ENCODE measurements at places on chromosomes 5 and 9.

GRCh38 chr5:40552981-40553380, 126.7 kb upstream of the PTGER4 start:
- DNase-seq: no peak

DNA sequence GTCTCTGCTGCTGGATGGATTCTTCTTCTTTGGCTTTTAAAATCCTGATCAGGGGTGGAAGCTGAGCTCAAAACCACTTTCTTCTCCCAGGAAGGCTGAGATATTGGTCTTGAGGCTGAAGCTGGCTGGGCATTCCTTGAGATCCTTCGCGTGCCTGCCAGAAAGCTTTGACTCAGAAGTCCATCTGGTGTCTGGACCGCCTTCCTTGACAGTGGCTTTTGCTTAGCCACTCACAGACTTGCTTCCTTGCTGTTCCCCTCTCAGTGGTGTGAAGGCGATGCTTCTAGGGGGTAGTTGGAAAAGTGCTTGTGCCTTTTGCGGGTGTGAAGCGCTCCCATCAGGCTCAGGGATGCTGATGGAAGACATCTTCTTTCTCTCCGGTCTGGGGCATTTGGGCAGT, 45.9 kb downstream of the RGS3 start:
- DNase-seq: no peak

GRCh38 chr5:68644971-68645370, 429.4 kb downstream of the PIK3R1 start:
- no peak for DNase-seq

DNA sequence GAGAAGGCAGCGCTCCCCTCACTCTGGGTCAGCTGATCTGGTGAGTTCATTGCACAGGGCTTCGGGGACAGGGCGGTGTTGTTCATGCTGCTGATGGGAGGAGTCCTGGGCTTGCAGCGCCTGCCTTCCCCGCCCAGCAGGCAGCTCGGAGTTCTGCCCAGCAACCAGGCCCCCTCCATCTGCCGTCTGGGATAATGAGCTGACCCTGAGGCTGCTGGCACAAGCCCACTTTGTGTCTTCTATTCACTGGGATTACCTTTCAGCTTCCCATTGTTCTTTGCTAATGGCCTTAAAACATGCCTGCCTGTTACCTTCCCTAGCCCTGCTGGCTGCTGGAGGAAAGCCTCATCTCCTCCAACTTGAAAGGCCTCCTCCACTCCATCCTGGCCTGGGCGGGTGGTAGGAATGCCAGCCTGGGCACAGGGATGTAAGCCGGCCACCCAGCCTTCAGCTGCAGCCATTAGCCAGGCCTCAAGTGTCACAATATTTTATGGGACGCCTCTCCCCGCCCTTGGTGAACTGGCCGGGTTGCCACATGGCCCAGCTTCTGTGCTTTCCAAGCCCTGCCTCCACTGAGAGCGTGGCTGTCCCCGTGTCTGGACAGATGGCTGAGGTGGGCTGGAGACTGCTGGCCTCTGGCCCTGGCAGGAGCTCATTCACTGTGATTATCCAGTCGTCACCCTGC, 70.4 kb downstream of the GADD45G start:
- DNase-seq: no peak

DNA sequence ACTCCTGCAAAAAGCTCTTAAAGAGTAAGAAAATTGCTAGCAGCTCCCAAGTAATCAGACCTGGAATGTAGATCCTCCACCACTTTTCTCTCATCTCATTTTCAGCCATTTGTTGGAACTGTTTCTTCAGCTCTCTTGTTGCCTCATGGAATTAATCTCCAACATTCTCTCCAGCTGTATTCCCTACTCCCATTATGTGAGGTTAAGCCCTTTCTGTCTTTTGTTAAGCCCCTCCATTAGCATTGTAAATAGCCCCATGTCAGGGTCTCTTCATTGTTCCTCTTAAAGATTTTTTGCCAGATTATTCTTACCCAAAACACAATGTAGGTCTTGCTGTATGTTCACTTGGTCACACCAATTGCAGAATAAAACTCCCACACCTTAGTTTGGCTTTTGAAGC, 119.8 kb downstream of the PLPPR1 start:
- DNase-seq: no peak

GRCh38 chr5:79488775-79489174, 25.2 kb downstream of the HOMER1 start:
- no peak for DNase-seq
